ENCODE measurements at places on chromosomes 7 and 10.

DNA sequence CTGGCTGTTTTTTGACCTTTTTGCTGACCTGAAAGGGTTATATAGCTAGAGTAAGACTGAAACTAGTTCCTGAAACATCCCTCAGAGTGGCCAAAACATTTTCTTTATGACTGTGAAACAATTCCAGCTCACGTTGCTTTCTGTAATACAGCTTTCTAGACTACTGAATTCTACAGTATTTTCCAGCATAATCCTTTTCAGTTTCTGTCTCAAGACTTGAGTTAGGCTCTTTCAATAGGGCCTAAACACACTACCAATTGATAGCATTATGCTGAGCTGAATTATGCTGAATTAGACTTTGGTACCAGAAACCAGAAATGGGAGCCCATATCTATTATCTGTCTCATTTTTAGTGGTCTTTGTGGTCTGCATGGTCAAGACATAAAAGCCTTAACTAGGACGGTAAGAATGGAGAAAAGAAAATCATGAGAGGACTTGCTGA lies 72.6 kb downstream of the EPDR1 start:
- DNase-seq: no peak

DNA sequence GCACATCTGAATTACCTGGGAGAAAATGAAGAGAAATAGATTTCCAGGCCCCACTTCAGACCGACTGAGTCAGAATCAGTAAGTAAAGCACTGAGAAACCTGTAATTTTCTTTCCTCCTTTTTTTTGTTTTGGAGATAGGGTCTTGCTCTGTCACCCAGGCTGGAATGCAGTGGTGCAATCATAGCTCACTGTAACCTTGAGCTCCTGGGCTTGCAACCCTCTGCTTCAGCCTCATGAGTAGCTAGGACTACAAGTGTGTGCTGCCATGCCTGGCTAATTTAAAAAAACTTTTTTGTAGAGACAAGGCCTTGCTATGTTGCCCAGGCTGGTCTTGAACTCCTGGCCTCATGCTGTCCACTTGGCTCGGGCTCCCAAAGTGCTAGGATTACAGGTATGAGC lies 260.2 kb downstream of the STK31 start:
- DNase-seq: no peak

GRCh38 chr7:46633200-46633599 lies 712.1 kb upstream of the IGFBP3 start:
- DNase-seq: no peak

GRCh38 chr7:93179173-93179572 lies 31.0 kb upstream of the SAMD9L start:
- DNase-seq: no peak

DNA sequence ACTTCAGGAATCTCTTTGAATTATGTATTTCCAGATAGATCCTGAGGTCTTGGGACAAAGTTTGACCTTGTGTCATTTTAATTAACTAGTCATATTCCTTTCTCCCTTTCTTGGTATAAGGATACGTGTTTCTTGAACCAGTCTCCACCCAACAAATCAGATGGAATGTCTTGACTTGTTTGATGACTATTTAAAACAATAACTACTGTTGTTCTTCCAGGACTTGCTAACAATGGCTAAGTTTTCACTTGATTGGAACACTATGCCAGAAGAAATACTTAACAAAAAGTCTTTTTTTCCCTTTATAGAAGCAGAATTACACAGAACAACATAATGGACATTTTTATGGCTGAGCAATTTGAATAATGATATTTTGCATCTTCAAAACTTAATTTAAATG lies 43.0 kb upstream of the WIPF3 start:
- DNase-seq: no peak

GRCh38 chr7:35035511-35035961 lies 1.7 kb downstream of the DPY19L1 start:
- DNase-seq: no peak

DNA sequence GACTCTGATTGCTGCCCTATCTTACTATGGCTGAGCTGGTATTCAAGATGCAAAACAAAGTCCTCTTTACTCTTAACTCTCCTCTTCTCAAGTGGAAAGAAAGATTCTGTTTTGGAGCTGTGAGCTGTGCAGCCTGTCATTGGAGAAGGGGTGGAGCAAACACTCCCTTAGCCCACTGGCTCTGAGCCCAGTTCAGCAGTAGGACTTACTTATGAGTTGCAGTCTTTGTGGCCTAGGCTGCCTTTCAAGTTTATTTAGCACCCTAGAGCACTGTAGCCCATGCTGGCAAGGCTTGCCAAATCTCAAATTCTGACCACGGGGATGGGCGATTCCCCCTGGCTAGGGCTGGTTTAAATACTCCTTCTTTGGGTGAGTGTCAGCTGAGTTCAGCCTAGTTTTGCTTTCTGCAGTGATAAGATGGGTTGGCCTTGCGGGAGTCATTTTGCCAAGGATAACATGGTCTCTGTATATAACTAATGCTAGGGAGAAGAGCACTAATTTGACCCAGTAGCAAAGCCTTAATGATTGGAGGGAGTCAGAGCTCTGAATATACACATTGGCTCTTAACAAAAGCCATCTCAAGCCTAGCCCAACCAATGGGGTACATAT lies 110.2 kb downstream of the MYO3A start:
- DNase-seq: no peak

GRCh38 chr10:117188371-117188770 lies 8.9 kb upstream of the KCNK18 start:
- DNase-seq: no peak

GRCh38 chr10:79059859-79060379 lies 8.8 kb upstream of the ZMIZ1 start:
- DNase-seq: no peak

GRCh38 chr7:116400522-116400921 lies 99.0 kb upstream of the CAV2 start:
- DNase-seq: no peak

All from activated CD4-positive, alpha-beta T cell treated with anti-CD3 and anti-CD28 coated beads for 24 hours (primary cell).